ENCODE measurements at places on chromosomes 6 and 20.

DNA sequence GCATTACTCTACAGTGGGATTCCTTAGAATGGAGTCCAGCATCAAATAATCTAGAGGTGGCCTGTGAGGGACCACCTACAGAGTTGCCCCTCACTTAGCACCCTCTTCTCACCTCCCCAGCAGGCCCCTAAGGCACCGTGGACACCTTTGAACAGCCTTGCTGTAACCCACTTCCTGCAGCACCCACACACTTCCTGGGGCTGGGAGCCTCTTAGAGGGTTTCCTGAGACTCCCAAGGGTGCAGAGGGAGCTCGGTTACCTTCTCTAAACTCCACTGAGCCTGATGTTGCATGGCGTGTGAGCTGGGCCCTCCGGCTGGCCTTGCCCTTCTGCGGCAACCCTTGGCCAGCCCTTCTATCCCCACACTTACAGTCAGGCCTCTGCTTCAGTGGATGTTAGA lies 7.3 kb upstream of the SIRPG start:
- DNase-seq, result no peak

GRCh38 chr6:36852481-36853147 lies 13.4 kb upstream of the CPNE5 start:
- no peak for DNase-seq

DNA sequence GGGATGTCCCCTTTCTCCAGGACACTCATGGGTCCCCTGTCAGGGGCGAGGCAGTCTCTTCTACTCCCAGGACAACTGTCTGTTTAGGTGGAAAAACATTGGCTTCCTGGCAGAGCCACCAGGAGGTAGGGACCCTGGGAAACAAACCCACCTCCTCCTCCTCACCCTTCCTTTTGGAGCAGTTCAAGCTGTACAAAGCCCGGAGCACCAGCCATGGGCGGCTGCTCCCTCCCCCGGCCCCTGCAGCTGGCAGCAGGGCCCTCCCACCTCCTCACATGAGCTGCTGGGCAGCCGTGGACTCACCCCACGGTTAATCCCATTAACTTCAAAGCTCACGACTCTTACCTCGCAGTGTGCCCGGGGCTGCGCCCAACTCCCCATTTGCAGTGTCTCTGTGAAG lies 48.6 kb downstream of the CDH4 start:
- DNase-seq, result no peak

GRCh38 chr6:140736231-140736630 lies 1361.8 kb upstream of the CITED2 start:
- no peak for DNase-seq

GRCh38 chr6:34025861-34026260 lies 120.0 kb downstream of the GRM4 start:
- no peak for DNase-seq

GRCh38 chr6:119461187-119461586 lies 111.6 kb upstream of the MAN1A1 start:
- DNase-seq, result no peak

All from posterior cingulate gyrus (tissue), 11 donors.